ENCODE measurements at places on chromosomes 12 and 14. TPM values are rescaled to one million over a fixed set of nuclear protein-coding genes. Genes with fewer than 3 reads are reported as not detected.

DNA sequence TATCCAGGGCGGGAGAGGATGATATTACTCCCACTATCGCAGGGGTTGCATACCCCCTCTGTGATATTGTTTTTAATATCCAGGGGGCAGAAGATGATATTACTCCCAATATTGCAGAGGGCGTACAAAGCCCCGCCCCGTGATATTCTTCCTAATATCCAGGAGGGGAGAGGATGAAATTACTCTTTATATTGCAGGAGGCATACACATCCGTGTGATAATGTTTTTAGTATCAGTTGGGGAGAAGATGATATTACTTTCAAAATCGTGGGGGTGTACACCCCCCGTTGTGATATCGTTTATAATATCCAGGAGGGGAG lies 52.9 kb upstream of the OXA1L start:
- DNase-seq: no peak
- no peaks in the 10 kb centered on the region for H3K27me3 ChIP-seq
- peaks cover 13% of the 10 kb centered on the region for H3K4me1 ChIP-seq

WDHD1 gene
- 44.4 TPM for total RNA-seq

- peak within 1 kb of the TSS; percentile 72 for H3K27ac ChIP-seq
- H3K36me3 ChIP-seq: peaks cover 17% of the 10 kb centered on the region
- peak; percentile 66 for DNase-seq
These were observed at the start of gene SCARB1 for GRCh38 chr12:124863416-124864325. TSS of gene SCARB1 (minus strand) at chr12:124863864. CDS start at chr12:124863720, 144 bp downstream.

GRCh38 chr14:69500736-69501135 lies 16.2 kb downstream of the PLEKHD1 start:
- H3K27me3 ChIP-seq: no peaks in the 10 kb centered on the region
- H3K4me1 ChIP-seq: peaks cover 5% of the 10 kb centered on the region
- no peak overlapping the region for H3K27ac ChIP-seq
- no peak overlapping the region for H3K4me3 ChIP-seq

DNA sequence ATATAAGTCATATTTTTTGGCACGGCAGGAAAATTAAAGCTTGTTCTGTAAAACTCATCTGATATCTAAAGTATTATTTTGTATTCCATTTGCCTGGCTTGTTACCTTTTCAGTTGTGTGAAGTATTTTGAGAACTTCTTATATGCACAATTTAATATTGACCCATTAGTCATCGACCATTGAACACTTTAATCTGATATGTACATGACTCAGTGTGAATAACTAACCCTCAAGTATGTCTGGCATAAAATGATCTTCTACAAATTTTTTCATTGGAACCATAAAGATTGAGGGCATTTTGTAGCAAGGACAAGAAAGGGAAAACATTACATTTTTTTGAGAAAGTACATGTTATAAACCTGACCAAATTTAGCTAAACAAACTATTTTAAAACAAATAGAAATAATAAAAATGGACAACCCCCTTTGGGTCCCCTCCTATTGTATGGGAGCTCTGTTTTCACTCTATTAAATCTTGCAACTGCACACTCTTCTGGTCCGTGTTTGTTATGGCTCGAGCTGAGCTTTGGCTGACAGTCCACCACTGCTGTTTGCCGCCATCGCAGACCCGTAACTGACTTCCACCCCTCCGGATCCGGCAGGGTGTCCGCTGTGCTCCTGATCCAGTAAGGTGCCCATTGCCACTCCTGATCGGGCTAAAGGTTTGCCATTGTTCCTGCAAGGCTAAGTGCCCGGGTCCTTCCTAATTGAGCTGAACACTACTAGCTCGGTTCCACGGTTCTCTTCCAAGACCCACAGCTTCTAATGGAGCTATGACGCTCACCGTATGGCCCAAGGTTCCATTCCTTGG lies 118.8 kb downstream of the SLC6A15 start:
- H3K4me1 ChIP-seq: no peaks in the 10 kb centered on the region
- H3K36me3 ChIP-seq: no peaks in the 10 kb centered on the region
- H3K27me3 ChIP-seq: no peaks in the 10 kb centered on the region
- no peak overlapping the region for H3K4me3 ChIP-seq

- H3K36me3 ChIP-seq: no peaks in the 10 kb centered on the region
- H3K27ac ChIP-seq: no peak overlapping the region
- peaks cover 23% of the 10 kb centered on the region for H3K4me1 ChIP-seq
These were observed 21.4 kb upstream of the TMEM106C start for GRCh38 chr12:47941871-47942613.

DNA sequence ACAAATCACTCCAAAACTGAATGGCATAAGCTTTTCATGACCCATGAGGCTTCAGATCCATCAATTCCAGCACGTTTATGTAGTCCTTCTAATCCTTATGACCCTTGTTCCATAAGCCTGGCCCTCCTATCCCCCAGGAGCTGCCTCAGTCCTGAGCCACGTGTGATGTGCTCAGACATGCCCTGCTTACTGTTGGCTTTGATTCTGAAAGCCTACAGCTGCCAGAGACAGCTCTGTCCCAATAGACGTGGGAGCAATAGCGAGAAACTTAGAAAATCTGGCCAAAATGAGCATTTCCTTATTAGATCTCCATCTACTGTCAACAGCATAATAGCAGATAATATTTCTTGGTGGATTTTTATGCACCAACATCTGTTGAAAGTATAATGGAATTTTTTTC lies 33.2 kb downstream of the DUSP6 start:
- H3K4me1 ChIP-seq: peaks cover 35% of the 10 kb centered on the region
- no peak overlapping the region for H3K4me3 ChIP-seq
- no peak overlapping the region for H3K27ac ChIP-seq
- no peaks in the 10 kb centered on the region for H3K36me3 ChIP-seq
- DNase-seq: no peak

KRT83 gene
- total RNA-seq: not detected

Measured in HepG2 (cell line).